Colonic mucosa (tissue), 4 donors: ENCODE measurements at places on chromosomes 2 and 18. TPM values are rescaled to one million over a fixed set of nuclear protein-coding genes. Genes with fewer than 3 reads are reported as not detected.
A peak's percentile ranks its signal among the peaks of the same experiment; 100 is the strongest.

ALLC gene
- not detected for total RNA-seq

DSEL gene
- total RNA-seq = 0.72 TPM

GRCh38 chr2:25115902-25116301 is 52.5 kb downstream of the POMC start:
- DNase-seq = no peak
- no peaks in the 10 kb centered on the region for H3K27me3 ChIP-seq
- H3K27ac ChIP-seq = no peak overlapping the region
- no peak overlapping the region for H3K4me3 ChIP-seq

- H3K27me3 ChIP-seq = no peaks in the 10 kb centered on the region
- no peak for DNase-seq
- no peaks in the 10 kb centered on the region for H3K36me3 ChIP-seq
Measured at GRCh38 chr2:85429213-85429923, 10.9 kb downstream of the SH2D6 start.

RESP18 gene
- not detected for total RNA-seq

DNA sequence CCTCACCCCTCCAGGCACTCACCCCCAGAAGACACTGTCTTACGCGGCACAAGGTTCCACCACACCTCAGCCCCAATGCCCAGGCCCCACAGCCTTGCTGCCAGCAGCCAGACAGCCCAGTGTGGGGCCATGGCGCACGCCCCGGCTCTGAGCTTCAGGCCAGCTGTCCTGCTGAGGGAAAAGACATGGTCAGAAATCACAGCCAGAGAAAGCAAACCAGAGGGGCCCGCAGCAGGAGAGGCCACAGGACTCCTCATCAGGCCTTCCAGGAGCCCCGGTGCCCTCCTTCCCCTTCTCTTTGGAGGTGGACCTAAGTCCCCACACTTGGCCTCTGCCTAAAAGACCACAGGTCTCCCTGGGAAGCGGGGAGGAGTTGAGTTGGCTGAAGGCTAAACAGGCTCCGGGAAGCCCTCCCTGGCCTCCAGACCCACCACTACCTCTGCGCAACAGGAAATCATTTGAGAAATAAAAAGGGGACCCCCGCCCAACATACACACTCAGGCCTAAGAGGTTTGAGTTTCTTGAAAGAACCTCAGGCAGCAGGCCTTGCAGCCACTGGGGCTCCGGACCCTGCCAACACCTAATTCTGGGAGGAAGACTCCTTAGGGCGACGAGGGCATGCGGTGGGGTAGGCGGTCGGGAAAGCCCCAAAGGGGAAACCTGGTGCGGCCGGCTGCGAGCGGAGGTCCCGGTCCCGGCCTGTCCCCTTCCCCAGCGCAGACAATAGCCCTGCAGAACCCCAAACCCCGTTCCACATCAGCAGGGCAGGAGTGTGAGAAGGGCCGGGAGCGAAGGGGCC is 1.9 kb downstream of the SEMA4C start:
- H3K4me1 ChIP-seq = peaks cover 14% of the 10 kb centered on the region
- H3K4me3 ChIP-seq = peak overlapping the region; percentile 96
- peak overlapping the region; percentile 96 for H3K27ac ChIP-seq
- H3K27me3 ChIP-seq = no peaks in the 10 kb centered on the region
- DNase-seq = no peak

GRCh38 chr2:231720987-231721966 is 13.0 kb downstream of the PTMA start:
- H3K4me3 ChIP-seq = no peak overlapping the region
- no peak for DNase-seq

GRCh38 chr2:143691121-143691520 is 561.9 kb downstream of the ARHGAP15 start:
- H3K27ac ChIP-seq = no peak overlapping the region
- DNase-seq = no peak
- H3K36me3 ChIP-seq = no peaks in the 10 kb centered on the region
- H3K27me3 ChIP-seq = no peaks in the 10 kb centered on the region

- H3K27ac ChIP-seq = no peak overlapping the region
- no peak for DNase-seq
- no peak overlapping the region for H3K4me3 ChIP-seq
- H3K27me3 ChIP-seq = no peaks in the 10 kb centered on the region
- H3K4me1 ChIP-seq = no peaks in the 10 kb centered on the region
Measured at GRCh38 chr18:78293540-78293939, 686.1 kb upstream of the SALL3 start.

- no peaks in the 10 kb centered on the region for H3K4me1 ChIP-seq
- no peaks in the 10 kb centered on the region for H3K27me3 ChIP-seq
- H3K36me3 ChIP-seq = no peaks in the 10 kb centered on the region
- H3K4me3 ChIP-seq = no peak overlapping the region
- H3K27ac ChIP-seq = no peak overlapping the region
- DNase-seq = no peak
Measured at GRCh38 chr2:178871536-178871935, 64.3 kb upstream of the TTN start.

DNA sequence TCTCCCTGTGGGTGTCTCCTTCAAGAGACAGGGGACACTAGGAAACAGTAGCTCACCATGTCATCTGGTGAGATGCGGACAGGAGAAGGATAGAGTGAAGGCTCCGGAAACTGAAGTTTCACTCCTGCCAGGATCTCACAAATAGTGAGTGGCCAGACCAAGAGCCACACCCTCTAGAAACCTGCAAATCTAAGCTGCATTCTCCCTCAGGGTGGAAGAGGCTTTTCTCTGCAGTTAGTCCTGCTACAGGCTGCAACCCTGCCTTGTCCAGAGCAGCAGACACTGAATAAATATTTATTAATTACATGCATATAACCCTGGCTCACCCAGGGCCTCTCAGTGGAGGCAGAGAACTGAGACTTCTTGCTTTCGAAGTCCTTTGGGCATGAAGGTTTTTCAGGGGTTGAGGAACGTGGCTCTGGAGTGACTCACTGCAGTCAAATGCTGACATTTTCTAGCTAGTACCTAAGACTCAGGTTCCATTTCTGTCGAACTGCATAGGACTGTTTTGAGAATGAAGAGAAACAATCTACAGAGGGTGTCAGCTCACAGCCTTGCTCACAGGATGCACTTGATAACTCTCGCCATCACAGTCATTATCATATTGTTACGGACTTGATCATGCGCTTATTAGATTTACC is 87.3 kb downstream of the ACTR2 start:
- peaks cover 5% of the 10 kb centered on the region for H3K36me3 ChIP-seq
- no peak overlapping the region for H3K4me3 ChIP-seq
- no peaks in the 10 kb centered on the region for H3K27me3 ChIP-seq
- no peak overlapping the region for H3K27ac ChIP-seq
- no peaks in the 10 kb centered on the region for H3K4me1 ChIP-seq

EMILIN1 gene
- total RNA-seq = 43.0 TPM

DNA sequence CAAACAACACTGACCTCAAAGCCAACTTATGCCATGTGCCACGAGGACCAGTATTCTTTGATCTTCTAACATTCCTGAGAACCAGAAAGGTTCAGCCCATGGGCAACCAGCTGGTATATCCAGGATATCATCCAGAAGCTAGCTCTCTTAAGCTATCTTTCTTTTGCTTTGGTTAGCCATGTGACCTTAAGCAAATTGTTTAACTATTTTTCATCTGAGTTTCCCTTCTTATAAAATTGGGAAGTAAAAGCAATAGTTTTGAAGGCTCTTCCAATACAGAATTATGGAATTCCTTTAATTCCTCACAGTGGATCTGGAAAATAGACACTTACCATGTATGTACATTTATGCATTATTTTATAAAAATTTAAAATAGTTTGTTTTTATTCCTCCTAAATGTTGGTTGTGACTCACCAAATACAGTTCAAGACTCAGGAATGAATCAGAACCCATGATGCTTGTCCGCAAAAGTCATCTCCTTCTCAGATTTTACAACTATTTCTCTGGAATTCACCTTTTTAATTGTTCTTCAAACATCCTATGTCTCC is 435.7 kb downstream of the ZEB2 start:
- H3K4me1 ChIP-seq = no peaks in the 10 kb centered on the region
- no peaks in the 10 kb centered on the region for H3K36me3 ChIP-seq
- no peaks in the 10 kb centered on the region for H3K27me3 ChIP-seq
- H3K4me3 ChIP-seq = no peak overlapping the region

DNA sequence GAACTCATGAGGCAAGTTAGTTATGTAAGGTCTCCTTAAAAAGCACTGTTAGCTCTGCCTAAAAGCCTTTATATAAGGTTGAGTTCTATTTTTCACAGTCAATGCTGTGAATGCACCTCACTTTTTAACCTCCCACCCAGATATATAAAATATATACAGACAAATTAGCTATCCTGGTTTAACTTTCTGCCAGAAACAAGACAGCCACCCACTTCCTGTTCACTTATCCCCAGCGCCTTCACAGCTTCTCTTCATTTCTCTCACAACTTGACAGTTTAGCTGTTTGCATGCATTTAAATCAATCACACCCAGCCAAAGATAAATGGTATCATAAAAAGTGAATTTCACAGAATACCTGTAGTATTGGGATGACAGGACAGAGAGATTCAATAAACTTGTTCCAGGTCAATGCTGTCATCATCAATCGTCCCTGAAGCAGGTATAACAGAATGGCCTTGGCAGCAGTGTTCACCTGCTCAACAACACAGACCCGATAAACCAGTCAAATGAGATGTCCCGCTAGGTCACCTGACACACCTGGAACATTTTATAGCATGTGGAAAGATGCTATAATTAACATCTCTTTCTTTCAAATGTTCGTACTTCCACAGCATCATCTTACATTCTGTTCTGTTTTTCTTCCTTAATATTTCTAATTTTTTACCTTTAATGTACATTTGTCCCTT is 55.7 kb downstream of the RTTN start:
- H3K4me3 ChIP-seq = no peak overlapping the region
- H3K27ac ChIP-seq = no peak overlapping the region
- H3K36me3 ChIP-seq = peaks cover 11% of the 10 kb centered on the region
- H3K4me1 ChIP-seq = no peaks in the 10 kb centered on the region
- no peaks in the 10 kb centered on the region for H3K27me3 ChIP-seq

GRCh38 chr2:105895990-105896764 is 151.5 kb downstream of the NCK2 start:
- no peak for DNase-seq
- H3K36me3 ChIP-seq = no peaks in the 10 kb centered on the region
- no peaks in the 10 kb centered on the region for H3K4me1 ChIP-seq
- H3K27me3 ChIP-seq = no peaks in the 10 kb centered on the region
- no peak overlapping the region for H3K4me3 ChIP-seq
- no peak overlapping the region for H3K27ac ChIP-seq

DNA sequence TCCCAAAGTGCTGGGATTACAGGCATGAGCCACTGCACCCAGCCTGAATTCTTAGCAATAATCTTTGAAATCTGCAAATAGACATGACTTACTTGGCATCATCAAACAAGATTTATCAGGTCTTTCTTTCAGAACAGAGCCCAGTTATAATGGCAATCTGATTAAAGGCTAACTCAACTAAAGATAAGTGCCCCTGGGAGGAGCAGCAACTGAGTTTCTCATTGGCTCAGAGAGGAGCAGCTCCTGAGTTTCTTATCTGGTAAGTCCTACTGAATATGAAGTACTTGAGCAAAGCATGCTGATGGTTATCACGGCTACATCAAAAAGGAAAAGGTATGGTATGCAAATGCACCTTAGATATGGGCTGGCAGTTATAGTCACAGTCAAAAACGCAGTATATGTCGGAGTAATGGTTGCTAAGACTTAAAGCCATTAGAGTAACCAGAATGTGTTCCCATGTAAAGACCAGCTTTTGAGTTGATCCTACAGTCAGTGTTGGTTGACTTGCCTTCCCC is 15.0 kb upstream of the AP1S3 start:
- H3K36me3 ChIP-seq = no peaks in the 10 kb centered on the region
- no peaks in the 10 kb centered on the region for H3K4me1 ChIP-seq
- DNase-seq = no peak
- no peak overlapping the region for H3K27ac ChIP-seq

TUBA3D gene
- not detected for total RNA-seq

- no peaks in the 10 kb centered on the region for H3K36me3 ChIP-seq
- no peaks in the 10 kb centered on the region for H3K4me1 ChIP-seq
- no peaks in the 10 kb centered on the region for H3K27me3 ChIP-seq
- DNase-seq = peak; percentile 21
Measured at GRCh38 chr2:43331422-43331821, 105.0 kb upstream of the ZFP36L2 start.

DNA sequence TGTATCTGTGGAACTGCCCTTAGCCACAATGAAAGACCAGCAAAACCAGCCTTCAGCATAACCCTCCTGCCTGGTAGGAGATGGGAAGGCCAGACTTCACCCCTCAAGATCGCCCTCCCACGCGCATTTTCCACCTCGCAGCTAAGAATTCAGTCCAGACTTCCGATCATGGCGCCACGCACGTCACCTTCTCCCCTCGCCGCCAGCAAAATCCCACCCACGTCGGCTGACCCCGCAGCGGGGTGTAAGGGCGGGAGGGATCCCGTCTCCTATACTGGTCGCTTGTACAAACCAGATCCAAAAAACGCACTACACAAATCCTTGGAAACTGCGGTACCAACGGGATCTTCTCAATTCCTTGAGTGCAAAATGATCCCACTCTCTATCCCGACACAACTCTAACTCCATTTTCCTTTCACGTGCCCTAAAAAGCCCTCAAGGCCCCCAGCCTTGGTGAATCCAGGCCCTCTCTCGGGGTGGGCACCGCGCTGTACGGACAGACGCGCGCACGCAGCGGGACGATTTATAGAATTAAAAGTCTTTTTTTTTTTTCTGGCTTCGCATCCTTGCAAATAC is 1.0 kb upstream of the BMPR2 start:
- H3K36me3 ChIP-seq = no peaks in the 10 kb centered on the region
- peak; percentile 59 for DNase-seq
- peak overlapping the region; percentile 99 for H3K27ac ChIP-seq
- H3K4me3 ChIP-seq = peak overlapping the region; percentile 77
- no peaks in the 10 kb centered on the region for H3K4me1 ChIP-seq
- H3K27me3 ChIP-seq = no peaks in the 10 kb centered on the region

DNA sequence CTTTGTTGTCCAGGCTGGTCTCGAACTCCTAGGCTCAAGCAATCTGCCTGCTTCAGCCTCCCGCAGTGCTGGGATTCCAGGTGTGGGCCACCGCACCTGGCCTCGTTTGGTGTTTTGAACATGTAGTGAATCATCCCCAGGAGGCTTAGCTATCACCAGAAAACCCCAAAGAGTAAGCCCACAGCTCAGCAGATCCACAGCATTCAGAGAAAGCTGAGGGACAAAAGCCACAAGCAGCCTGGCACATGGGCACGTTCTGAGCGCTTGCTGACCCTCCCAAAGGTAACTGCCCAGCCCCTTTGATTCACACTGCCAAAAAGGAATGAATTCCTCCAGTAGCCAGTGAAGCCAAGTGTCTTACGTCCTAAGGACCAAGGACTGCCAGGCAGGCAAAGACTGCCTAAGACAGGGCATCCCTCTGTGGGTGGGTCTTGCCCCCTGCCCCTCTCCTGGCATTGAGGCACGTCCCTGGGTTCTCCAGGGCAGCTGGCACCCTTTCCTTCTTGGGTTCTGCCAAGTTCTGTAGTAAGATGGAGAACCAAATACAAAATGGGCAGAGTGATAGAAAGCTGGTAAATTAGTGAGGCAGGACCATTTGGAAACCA is 31.7 kb downstream of the MBP start:
- H3K27ac ChIP-seq = peak overlapping the region; percentile 70
- no peaks in the 10 kb centered on the region for H3K27me3 ChIP-seq

ALPP gene
- 0.11 TPM for total RNA-seq
